ENCODE measurements at places on chromosomes 11 and 22. TPM values are rescaled to one million over a fixed set of nuclear protein-coding genes. Genes with fewer than 3 reads are reported as not detected.

Gene ANO5
- 0.16 TPM for total RNA-seq

Gene PANX2
- 0.90 TPM for total RNA-seq

Gene TNNT3
- 0.81 TPM for total RNA-seq

Gene C11orf86
- total RNA-seq: not detected

Gene ACTN3
- total RNA-seq: not detected

DNA sequence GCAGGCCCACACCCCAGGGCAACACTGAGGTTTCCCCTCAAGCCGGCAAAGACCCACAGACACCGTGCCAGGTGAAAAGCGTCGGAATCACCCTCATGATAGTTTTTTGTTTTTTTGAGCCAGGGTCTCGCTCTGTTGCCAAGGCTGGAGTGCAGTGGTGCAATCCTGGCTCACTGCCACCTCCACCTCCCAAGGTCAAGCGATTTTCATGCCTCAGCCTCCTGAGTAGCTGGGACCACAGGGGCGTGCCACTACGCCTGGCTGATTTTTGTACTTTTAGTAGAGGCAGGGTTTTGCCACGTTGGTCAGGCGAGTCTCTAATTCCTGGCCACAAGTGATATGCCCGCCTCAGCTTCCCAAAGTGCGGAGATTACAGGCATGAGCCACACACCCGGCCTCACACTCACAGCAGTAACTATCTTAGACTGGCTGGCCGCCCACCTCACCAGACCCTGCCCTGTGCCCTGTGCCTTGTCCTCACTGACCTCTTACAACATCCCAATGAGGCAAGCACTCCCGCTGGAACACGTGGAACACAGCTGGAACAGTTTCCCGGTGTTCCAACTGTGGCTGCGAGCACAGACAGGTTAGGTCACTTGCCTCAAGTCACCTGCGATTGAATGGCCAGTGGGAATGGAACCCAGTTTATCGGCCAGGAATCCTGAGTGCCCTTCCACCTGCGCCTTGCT lies 21.1 kb downstream of the LRRC10B start:
- no peak for DNase-seq

GRCh38 chr22:28630177-28630574 lies 49.5 kb downstream of the TTC28 start:
- no peak for DNase-seq

DNA sequence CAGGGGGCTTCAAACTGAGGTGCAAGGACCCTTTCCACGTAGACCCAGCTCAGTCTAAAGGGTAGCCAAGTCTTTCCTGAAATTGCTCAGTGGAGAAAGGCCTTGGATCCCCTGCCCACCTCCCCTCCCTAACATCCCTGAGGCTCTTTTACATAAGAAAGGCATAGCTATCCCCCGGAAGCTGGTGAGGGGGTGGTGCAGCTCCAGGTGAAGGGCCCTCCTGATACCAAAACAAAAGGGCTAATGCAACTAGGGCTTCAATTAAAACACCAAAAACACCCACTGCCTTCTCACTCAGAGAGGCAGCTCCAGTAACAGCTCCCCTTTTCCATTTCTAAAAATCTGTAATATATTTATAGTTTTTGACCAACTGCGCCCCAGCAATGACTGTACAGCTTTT lies 5.8 kb downstream of the SHANK2 start:
- DNase-seq: no peak

Gene NRGN
- 0.27 TPM for total RNA-seq

Gene OR52H1
- 0.81 TPM for total RNA-seq

Gene RIMBP3C
- 0.63 TPM for total RNA-seq

Gene ANGPTL5
- 0.09 TPM for total RNA-seq

- DNase-seq: no peak
Measured at GRCh38 chr11:99351624-99352023, 330.9 kb downstream of the CNTN5 start.

- peak; percentile 37 for DNase-seq
Measured at GRCh38 chr22:19085233-19085718, 36.9 kb downstream of the DGCR2 start.

- no peak for DNase-seq
Measured at GRCh38 chr11:81897639-81898038, 836.0 kb downstream of the FAM181B start.

Gene BIK
- not detected for total RNA-seq

DNA sequence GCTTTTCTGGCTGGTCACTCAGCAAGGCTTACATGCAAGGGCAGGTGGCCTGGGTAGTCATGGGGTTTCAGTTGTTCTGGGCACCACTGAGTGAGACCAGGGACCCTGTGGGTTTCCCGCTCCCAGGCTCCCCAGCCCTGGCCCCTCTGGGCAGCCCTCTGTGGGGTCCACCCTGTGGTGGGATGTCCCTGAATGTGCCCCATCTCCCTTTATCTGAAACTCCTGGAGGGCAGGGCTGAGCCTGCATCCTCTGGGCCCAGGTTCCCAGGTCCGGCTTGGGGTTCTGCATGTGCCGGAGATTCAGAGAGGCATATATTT lies 1041.0 kb downstream of the BRD1 start:
- DNase-seq: no peak

DNA sequence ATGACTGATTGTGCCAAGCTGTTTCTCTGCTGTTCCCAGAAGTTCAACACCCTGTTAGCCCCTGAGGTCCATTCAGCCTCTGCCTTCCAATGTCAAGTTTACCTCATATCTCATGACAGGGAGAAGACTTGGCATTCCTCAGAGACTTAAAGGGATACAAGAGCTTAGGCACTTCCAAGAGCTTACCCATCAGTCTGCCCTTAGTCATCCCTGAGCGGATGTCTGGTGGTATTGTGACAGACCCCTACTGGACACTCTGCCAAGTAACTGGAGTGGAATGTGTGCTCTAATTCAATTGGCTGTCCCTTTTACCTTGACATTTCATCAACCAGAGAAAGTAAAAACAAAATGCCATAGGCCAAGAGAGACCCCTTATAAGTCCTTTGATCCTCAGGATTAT lies 151.5 kb downstream of the AASDHPPT start:
- DNase-seq: no peak

Gene C11orf21
- not detected for total RNA-seq

Gene TMEM138
- 13.7 TPM for total RNA-seq

GRCh38 chr11:118895093-118896039 lies 11.7 kb downstream of the CXCR5 start:
- DNase-seq: no peak

DNA sequence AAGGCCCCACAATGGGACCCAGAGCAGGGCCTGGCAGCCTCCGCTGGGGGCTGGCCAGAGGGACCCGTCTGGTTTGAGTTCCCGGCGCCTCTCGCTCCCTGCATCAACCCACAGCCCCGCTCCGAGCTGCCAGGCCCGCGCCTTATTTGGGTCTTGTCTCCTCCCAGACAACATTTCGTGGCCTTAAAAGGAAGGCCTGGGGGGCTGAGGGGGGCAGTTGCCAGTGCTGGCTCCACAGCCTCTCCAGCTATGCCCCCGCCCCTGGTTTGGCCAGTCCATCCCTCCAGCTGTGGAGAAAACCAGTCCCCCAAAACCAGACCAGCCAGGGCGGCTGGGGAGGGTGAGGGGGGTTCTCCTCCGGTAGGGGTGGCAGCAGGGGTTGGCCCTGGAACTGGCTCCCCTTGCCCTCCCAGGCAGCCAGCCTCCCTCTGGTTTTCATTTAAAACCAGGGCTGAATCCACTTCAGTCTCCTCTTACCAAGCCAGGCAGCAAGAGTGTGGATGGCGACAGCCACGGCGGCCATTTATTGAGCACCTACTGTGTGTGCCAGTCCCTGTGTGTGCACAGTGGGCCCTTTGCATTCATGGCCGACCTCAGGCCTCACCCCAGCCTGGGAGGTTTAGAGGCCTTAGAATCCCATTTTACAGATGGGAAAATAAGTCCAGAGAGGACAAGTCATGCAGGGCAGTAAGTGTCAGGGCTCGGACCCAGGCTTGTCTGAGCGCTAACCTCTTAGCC lies 18.6 kb downstream of the EMID1 start:
- DNase-seq: no peak

Gene GAL3ST3
- total RNA-seq: not detected

GRCh38 chr11:88151709-88152265 lies 23.5 kb downstream of the RAB38 start:
- no peak for DNase-seq

Gene NXPE1
- total RNA-seq: not detected

- no peak for DNase-seq
Measured at GRCh38 chr22:24455039-24455438, 27.6 kb downstream of the ADORA2A start.

GRCh38 chr22:42769574-42770447 lies 49.1 kb upstream of the A4GALT start:
- peak; percentile 91 for DNase-seq

GRCh38 chr11:112617977-112618826 lies 343.0 kb upstream of the NCAM1 start:
- DNase-seq: no peak

Gene CENATAC
- 30.9 TPM for total RNA-seq

Gene OR2AG1
- total RNA-seq: not detected

GRCh38 chr11:122779047-122779629 lies 59.2 kb upstream of the CRTAM start:
- DNase-seq: no peak

Gene MYO18B
- total RNA-seq: 0.08 TPM

DNA sequence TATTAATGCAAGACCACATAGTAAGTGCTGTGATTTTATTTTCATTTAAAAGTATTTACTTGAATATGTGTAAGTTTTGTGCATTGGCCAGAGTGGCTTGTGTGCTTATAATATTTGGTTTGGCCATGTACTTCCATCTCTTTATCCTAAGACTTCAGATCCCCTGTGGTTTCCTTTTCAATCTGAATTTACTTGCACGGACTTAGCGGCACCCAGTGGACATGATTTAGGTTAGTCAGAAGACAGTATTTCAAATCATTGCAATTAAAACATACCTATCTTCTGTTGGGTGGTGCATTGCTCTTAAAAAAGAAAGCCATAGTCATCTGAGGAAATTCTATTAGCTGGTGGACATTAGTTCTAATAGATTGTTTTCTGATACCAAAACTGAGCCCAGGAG lies 30.7 kb downstream of the PIWIL4 start:
- peak; percentile 50 for DNase-seq

Gene SNX19
- 122 TPM for total RNA-seq

- no peak for DNase-seq
Measured at GRCh38 chr11:102589047-102589459, 36.1 kb downstream of the MMP20 start.

- peak; percentile 13 for DNase-seq
Measured at GRCh38 chr11:46435679-46436078, 44.1 kb upstream of the CHRM4 start.

DNA sequence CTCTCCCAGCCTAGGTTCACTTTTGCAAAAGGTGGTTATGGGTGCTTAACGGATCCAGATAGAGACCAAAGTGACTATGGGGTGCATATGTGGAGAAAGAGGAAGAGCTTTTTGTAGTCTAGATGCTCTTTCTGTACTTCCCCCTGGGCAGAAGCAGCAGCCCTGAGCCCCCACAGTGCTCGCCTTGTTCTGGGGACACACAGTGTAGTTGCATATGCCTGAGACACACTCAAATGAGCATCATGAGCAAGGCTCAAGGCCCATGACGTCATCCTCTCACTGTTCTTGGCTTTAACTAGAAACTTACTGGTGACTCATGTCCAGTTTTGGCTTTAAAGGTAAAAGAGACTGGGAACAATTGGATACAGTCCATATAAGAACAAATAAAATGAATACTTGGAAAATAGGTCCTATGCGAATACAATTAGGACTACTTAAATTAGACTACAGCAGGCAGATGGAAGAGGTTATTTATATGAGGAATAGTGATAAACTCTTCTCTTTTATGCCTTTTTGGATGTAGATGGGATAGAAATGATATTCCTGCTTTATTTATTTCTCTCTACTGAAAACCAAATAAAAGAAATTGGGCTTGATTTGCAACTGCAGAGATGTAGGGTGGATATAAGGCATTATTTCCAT lies 20.1 kb upstream of the PEX26 start:
- DNase-seq: peak; percentile 100

Gene OR52I2
- total RNA-seq: not detected

Gene MRGPRE
- total RNA-seq: not detected

GRCh38 chr22:17475318-17476230 lies 87.7 kb upstream of the SLC25A18 start:
- DNase-seq: no peak

- DNase-seq: no peak
Measured at GRCh38 chr11:85745626-85746025, 59.6 kb upstream of the CCDC89 start.

- DNase-seq: no peak
Measured at GRCh38 chr22:27185760-27186302, 528.4 kb downstream of the MIAT start.

Gene FDXACB1
- total RNA-seq: 0.98 TPM

DNA sequence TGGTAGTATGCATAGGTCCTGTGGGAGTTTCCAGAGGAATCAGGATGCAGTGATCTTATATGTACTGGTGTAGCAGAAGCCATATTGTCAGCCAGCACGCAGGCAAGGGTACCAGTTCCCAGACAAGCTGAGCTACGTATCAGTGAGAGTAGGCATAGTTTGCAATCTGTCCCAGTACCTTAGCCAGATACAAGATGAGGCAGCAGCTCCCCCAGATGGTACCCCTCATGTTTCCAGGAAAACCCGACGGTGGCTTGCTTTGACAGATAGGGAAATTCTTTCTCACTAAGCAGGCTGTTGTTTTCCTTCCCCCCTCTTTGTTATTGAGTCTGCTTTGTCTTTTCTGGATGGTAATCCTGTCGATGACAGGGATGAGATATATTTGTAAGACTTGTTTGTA lies 109.7 kb upstream of the RRM1 start:
- no peak for DNase-seq

DNA sequence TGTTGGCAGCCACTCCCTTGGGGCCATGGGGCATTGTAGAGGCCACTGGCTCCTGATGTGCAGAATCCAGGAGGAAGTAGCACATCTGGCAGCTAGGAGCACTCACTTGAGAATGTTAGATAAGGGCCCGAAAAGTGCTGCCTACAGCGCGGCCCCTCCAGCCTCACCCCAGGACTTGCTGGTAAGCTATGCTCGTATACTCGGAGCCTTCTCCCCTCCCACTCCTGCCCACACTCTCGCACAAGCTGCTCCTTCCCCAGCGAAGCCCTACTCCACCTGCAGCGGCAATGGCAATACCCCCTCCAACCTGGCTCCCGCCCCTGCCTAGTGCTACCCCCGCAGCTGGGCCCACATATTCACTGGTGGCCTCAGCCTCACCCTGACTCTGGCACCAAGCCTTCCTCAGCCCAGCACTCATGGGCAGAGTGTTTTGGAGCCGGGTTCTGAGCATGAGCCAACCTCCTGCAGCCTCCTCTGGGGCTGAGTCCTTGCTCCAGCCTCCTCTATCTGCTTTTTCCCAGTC lies 47.7 kb downstream of the PDE2A start:
- no peak for DNase-seq

Gene CSF2RB
- total RNA-seq: 0.98 TPM

Gene RAD9A
- total RNA-seq: 4.7 TPM

DNA sequence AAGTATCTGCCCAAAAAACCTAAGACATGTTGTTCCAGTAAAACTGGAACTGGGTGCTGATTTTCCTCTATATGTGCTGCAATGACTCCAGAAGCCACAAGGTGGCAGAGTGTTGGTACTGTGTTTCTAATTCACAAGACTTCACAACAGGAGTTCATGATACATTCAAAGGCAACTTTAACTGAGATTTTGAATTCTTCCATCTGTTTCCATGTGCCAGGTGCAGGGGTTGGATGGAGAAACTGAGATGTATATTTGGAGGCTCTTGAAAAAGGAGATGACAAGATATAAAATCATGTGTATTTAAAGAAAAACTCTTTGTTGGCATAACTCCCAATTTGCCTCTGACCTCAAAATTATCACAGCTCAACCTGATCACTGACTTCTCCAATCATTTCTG lies 1098.6 kb upstream of the CCDC90B start:
- DNase-seq: peak; percentile 77

Data from fibroblast of the aortic adventitia (primary cell).